ENCODE measurements at places on chromosomes 12 and 14.

DNA sequence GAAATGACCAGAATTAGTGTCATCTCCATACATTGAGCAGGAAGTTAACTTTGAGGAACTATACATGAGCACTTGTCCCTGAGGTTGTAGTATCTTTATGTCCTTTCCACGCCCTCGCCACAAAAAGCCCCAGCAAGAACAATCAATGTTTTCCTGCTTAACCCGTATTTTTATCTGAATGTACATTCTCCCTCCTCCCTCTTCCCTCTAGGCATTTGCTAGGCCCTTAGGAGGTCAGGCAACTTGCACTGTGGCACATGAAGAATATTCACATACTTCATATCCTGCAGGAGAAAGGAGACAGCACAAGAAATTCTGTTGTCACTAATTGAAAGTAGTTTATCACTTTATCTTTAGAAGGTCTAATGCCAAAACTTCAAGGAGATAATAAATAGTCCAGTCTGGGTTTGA, 18.1 kb upstream of the DUSP6 start:
- no peak for DNase-seq

DNA sequence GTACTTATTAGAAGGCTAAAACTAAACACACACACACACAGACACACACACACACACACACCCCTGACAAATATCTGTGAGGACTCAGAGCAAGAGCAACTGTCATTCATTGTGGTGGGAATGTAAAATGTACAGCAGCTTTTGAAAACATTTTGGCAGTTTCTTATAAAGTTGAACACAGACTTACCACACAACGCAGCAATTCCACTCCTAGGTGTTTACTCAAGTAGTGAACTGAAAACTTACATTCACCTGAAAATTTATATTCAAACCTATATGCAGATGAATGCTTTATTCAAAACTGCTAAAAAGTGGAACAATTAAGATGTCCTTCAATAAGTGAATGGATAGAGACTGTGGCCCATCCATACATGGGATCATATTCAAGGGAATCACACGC, 18.6 kb downstream of the ZNF605 start:
- no peak for DNase-seq

GRCh38 chr12:32107359-32108267, 966 bp downstream of the BICD1 start:
- DNase-seq: no peak

DNA sequence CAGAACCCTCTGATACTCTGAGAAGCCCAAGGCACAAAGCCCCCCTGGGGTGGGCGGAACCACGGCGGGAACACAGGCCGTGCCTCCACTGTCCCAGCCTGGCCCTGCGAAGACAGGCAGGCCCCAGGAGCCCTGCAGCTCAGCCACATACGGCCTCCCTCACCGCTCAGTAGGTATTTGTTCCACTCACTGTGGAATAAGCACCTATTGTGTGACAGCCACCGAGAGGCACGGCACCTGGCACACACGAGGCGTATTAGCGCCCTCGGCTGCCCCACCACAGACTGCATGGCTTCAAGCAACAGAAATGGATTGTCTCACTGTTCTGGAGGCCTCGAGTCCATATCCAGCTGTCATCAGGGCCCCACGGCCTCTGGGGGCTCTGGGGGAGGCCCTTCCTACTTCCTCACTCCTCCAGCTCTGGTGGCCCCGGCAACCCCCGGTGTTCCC, 66.3 kb downstream of the NCOR2 start:
- no peak for DNase-seq

GRCh38 chr12:8840938-8841633, 18.7 kb downstream of the A2ML1 start:
- DNase-seq: no peak

- no peak for DNase-seq
Measured at GRCh38 chr14:72610831-72611200, 283.1 kb downstream of the DPF3 start.

DNA sequence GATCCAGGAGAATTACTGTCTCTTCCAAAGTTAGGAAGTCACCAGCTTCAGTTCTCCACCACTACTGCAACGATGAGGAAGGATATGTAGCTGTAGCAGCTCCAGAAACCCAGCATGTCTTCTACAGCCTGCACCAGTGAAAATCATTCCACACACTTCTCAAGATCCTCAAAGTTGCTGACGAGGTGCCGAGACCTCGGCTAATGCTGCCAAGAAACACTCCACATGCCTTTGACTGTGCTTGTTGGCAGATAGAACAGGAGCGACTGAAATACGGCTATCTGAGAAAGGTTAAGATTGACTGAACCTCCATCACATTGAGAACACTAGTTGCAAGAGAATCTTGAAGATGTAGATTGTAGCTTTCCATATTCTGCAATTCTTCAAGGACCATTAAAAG, 241.9 kb downstream of the PPFIA2 start:
- DNase-seq: no peak

GRCh38 chr12:51798501-51798900, 50.0 kb downstream of the FIGNL2 start:
- no peak for DNase-seq

- no peak for DNase-seq
Measured at GRCh38 chr12:57886542-57886941, 40.0 kb upstream of the CTDSP2 start.

DNA sequence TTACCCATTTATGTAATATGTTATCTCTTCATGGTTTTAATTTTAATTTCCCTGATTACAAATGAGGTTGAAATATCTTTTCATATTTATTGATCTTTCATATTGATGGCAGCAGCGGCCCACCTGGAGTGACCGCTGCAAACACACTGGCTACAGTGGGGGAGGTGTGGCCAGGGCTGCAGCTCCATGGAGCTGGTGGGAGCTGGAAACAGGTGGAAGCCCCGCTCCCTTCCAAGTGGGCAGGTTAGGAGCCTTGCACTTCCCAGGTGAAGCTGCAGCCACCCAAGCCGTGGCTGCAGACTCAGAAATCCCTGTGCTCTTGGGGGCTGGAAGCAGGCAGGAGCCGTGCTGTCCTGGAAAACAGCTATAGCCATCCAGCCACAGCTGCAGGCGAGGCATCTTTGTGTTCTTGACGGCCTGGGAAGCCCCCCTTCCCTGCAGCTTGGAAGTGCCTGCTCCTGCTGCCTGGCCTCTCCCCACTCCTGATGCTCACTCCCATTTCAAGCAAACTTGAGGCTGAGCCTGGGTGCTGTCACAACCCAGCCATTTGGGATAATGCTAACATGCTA, 201.1 kb downstream of the TMEM117 start:
- DNase-seq: no peak

DNA sequence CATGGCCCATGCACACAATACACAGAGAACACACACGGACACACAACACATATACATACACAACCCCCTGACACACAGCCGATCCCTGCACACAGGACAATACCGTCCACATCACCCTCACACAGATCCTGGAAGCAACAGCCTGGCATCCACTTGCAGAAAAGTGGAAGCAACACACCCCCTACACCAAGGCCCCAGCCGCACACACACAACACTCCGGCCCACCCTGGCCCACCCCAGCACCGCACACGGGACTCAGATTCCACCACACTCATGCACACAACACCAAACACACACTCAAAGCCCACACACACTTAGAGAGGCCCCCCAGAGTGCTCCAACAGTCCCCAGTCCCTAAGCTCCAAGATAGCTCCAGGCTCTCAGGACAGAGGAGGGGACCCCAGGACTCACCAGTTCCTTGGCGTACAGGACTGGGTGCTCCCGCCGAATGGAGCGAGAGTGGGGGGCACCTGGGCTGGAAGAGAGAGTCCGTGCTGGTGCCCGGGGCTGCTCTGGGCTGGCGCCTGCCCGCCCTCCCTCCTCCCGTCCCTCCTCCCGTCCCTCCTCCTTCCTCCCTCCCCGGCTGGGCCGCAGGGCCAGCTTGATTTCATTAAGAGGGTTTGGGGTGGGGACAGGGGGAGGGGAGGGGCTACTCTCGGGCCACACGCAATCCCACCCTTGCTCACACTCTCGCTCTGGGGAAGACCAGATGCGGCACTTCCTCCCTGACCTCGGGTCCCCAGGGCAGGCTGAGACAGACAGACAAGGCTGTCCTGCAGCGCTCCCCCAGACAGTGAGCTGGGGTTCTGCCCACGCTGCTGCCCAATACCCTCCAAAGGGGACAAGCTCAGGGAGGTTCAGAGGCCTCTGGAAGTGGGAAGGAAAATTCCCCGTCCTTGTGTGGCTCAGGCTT, at the start of gene TMEM119:
Gene TMEM119 (minus strand): TSS at position 526 of the 913 bp plus-strand sequence. CDS start 5,701 bp downstream, outside the sequence.
- DNase-seq: no peak

DNA sequence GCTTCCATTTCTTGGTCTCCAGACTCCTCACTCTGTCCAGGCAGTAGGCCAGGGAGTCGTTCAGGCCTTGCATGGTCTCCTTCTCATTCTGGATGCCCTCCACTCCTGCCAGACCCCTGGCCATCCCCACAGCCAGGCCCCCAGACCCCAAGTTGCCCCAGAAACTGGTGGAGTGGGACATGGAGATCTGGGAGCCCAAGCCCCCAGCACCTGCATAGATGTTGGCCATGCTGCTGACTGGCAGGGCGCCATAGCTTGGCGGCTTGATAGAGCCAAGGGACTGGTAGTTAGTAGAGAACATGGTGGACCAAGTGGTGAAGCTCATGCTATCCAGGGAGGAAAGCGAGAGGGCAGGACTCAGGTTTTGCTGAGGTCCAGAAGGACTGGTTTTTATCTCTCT, 21.2 kb upstream of the INSM2 start:
- DNase-seq: no peak

DNA sequence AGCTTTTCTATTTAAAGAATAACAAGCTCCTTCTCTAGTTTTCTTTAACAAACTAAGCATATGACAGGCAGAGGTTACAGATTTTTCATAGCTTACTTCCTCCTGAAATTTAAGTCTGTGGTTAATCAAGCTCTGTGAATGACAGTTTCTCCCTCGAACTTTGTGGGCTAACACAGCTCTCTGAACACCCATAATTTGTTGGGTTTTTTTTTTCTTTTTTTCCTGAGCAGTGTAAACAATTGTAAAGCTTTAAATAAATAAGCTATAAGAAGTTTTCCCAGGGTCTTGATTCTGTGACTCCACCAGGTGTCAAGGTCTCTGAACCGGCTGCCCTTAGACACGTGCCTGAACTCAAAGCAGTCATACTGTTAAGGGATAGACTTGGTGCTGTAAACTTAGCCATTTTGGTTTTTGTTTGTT, 128.1 kb upstream of the AMIGO2 start:
- DNase-seq: no peak

DNA sequence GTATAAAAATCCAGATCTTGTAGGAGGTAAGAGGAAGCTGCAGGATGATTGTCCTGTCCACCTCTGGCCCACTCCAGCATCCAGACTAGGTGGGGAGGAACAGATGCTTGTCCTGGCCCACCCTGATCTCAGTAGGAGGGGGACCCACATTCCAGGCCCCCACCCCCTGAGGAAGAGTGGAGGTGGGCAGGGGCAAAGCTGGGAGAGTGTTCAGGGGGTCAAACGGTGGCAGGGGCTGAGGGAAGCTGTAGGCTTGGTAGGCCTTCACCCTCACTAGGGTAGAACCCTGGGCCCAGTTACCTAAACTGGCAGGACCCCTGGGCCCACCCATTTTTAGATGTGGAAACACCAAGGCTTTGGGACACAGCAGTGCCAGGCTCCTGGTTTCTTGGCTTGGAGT, 4.1 kb downstream of the SLC48A1 start:
- no peak for DNase-seq

GRCh38 chr12:93914281-93914680, 234.1 kb upstream of the PLXNC1 start:
- DNase-seq: no peak

- DNase-seq: no peak
Measured at GRCh38 chr12:42935090-42935489, 345.5 kb upstream of the PRICKLE1 start.

DNA sequence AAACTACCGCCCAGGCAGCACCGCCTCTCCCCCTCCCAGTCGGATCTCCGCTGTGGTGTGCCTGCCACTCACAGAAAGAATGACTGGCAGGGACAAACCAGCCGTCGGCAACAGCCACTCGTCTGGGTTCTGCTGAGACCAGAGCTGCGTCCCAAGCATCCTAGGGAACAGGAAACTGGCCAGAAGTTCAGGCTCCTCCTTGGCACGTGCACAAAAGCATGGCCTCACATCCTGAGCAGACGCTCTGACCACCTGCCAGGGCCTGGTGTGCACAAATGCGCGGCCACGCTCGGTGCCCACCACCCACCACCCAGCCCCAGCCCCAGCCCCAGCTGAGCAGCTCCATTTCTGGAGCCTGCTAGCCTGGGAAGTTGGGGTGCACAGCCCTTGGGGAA, 214.8 kb downstream of the DPF3 start:
- DNase-seq: no peak

DNA sequence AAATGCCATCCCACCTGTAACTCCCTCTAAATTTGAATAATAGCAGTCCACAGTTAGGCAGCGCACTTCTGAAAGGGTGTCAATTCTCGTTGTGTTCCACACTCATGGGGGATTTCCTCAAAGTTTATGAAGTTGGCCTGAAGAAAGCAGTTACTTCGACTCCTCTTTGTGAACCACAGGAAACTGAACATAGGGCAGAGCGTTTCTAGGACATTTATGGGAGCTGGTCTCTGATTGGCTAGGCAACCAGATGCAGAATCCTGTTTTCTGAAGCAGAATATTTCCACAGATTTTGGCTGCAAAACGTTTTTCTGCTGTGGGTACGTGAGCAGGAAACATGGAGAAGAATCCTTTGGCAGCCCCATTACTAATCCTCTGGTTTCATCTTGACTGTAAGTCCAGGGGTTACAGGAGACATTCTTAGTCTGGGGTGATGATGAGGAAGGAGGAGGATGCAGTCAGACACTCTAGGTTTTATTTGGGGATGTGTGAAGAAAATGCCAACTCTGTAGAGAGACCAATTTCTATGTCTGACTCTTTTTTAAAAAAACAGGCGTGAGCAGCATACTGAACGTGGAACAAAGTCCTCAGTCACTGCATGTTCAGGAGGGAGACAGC, 431.5 kb upstream of the OR4E1 start:
- no peak for DNase-seq

- no peak for DNase-seq
Measured at GRCh38 chr12:51760231-51760630, 88.3 kb downstream of the FIGNL2 start.

- DNase-seq: no peak
Measured at GRCh38 chr14:33282331-33283230, 343.9 kb downstream of the NPAS3 start.

DNA sequence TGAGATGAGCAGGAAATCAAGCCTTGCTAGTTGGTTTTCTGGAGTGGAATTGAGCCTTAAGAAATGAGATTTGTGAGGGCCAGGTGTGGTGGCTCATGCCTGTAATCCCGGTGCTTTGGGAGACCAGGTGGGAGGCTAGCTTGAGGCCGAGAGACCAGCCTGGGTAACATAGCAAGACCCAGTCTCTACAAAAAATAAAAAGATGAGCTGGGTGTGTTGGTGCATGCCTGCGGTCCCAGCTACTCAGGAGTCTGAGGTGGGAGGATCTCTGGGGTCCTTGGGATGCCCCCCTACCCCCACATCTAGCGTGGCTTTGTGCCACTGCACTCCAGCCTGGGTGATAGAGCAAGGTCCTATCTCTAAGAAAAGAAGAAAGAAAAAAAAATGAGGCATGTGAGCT, 104.2 kb upstream of the RTL1 start:
- no peak for DNase-seq

GRCh38 chr14:55926007-55926406, 192.2 kb upstream of the PELI2 start:
- peak; percentile 80 for DNase-seq
